ENCODE measurements at places on chromosomes 5 and 9.

GRCh38 chr5:62626534-62626933 is 47.9 kb downstream of the LRRC70 start:
- no peak for DNase-seq

- DNase-seq, result no peak
Observed at GRCh38 chr9:27356446-27356845, 59.5 kb upstream of the EQTN start.

DNA sequence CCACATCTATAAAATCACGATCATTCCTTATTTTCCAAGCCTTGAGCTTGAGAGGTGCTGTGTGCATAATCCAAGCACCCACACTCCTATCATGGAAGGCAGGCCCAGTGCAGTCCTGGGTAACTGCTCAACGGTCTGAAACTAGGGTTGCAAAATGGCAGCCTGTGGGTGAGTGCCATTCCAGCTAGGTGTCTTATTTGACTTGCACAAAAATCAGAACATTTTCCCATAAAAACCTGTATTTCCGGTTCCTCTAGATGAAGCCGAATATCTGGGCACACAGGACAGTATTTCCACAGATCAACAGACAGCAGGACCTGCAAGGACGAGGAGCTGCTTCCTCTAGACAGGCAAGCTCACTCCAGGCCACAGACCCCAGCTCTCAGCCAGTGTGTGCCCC is 588.8 kb downstream of the BNC2 start:
- no peak for DNase-seq

GRCh38 chr5:137233726-137234125 is 265.4 kb downstream of the SPOCK1 start:
- DNase-seq, result no peak

DNA sequence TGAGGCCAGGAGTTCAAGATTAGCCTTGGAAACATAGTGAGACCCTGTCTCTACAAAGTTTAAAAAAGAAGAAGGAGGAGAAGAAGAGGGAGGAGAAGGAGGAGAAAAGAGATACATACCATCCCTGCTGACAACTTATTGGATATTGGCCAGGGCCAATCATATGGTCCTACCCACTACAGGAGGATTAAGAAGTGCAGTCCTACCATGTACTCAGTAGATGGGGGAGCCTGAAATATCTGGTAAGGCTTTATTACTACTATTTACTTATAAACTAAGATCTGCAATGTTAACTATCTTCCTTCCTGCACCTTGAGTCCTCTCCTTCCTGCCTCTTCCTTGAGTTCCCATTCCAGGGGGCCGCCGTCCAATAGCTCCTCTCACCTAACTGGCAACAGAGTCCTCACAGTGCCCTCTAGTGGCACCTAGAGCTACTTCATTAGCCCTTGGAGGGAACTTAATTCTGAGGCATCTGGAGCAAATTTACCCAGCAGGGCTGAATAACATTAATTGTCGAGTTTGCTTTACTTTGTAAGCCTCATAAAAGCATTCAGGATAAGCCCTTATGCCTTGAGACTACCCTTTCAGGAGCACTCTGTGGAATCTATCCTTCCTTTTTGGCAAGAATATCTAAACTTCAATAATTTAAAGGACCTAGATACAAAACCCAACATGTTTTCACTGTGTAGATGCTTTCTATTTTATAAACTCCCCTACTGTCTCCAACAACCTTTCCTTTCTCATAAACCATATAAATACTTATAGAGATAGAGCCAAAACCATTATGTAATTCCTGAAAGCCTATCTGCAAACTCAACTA is 39.1 kb upstream of the RANBP6 start:
- peak; percentile 66 for DNase-seq

- DNase-seq, result no peak
Observed at GRCh38 chr9:34124926-34125325, 1.6 kb downstream of the DCAF12 start.
